ENCODE measurements at places on chromosomes 12 and 14.

DNA sequence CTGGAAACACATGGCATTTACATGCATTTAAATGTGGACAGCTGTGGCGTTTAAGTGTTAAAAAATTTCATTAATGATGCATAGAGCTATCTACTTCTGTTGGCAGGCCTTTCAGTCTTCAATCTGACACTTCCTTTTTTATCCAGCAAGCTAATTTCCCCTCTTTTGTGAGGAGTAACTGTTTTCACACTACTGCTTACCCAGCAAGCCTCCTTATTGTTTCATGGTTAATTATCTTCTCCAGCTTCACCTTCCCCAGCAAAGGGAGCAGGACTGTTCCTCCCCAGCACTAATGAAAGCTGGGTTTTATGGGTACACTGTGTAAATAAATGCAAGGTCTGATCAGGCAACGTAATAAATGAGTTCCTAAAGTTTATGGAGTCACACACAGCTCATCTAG is 129.4 kb upstream of the NPAS3 start:
- no peak for DNase-seq

DNA sequence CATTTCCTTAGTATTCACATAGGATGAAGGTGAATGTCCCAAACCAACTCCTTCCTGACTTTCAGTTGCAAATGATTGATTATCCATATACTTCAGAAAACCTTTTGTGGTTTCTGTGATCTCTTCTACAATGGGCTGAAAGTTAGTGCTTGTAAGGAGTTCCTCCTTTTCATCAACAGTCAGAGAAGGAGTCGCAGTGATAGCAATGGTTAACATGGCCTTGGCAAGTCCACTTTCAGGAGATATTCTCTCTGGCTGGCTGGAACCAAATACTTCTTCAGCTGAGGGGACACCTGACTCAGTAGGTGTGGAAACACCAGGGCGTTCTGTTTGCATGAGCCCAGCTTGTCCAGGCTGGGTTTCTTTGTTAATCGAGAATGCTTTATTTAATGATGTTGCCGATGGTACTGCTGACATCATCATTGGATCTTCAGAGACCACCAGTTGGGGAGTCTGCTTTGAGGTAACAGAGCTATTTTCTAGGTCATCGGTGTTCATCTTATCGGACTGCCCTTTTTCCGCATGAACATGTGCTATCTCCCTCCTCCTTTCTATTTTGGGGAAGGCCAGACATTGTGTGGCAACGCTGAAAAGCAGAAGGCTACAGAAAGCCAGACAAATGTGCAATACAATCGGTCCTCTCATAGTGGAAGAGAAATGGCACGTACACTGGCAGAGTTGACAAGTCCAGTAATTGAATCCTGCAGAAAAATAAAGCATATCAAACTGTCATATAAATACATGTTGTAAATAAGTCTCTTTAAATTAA is 13.1 kb downstream of the ARMH4 start:
- DNase-seq, result no peak

GRCh38 chr14:59190372-59190771 is 1.9 kb downstream of the DAAM1 start:
- DNase-seq, result peak; percentile 24

- no peak for DNase-seq
Measured at GRCh38 chr12:24551163-24551786, 397.6 kb downstream of the BCAT1 start.

DNA sequence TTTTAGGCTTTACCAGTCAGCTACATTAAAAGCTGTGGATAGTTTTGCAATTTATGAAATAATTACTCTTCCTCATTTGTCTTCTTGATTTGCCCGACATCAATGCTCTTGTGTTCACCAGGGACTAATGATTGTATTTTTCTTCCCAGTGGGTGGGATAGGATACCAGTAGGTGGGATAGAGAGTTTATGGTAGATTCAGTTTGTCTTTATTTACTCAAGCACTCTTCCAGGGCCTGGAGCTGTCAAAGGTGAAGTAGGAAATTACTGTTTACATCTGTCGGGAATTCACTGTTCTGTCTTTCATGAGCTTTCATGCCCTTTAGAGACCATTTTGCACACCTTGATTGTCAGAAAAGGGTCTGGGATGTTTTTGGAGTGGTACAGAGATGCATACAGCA is 36.6 kb downstream of the ETV6 start:
- DNase-seq, result no peak
